MCF 10A (cell line): ENCODE measurements at places on chromosomes 16 and 17. TPM values are rescaled to one million over a fixed set of nuclear protein-coding genes. Genes with fewer than 3 reads are reported as not detected.

- no peak overlapping the region for H3K27ac ChIP-seq
- DNase-seq = no peak
- H3K4me3 ChIP-seq = no peak overlapping the region
- H3K27me3 ChIP-seq = no peaks in the 10 kb centered on the region
These were observed 99.5 kb upstream of the FA2H start for GRCh38 chr16:74874123-74874522.

The MPDU1 gene
- 52.0 and 56.5 TPM in 2 replicates for total RNA-seq

DNA sequence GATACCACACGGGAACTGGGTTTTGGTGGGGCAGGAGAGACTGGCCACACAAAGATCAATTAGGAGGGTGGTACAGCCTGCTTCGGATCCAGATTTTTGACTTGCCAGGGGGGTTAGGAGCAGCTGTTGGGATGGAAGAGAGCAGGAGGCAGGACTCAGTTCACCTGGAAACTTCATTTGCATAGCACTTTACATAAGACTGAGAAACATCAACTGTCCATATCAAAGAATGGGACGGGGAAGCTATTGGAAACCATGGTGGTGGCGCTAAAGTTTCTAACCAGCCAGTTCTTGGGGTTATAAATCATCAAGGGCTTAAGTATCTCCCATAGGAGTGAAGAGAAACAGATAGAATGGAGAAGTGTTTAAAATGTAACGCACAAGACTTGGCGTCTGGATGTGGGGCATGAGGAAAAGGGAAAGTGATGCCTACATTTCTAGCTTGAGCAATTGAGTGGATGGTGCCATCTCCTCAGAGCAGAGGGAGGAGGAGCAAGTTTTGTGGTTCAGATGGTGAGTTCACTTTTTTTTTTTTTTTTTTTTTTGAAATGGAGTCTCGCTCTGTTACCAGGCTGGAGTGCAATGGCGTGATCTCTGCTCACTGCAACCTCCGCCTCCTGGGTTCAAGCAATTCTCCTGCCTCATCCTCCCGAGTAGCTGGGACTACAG lies 6.4 kb upstream of the SRCAP start:
- H3K4me1 ChIP-seq = peaks cover 10% of the 10 kb centered on the region
- H3K27ac ChIP-seq = no peak overlapping the region
- no peak for DNase-seq
- peaks cover 2% of the 10 kb centered on the region for H3K36me3 ChIP-seq

The SYCE1L gene
- 9.0 and 12.2 TPM in 2 replicates for total RNA-seq

- peak overlapping the region; percentile 96 for H3K27ac ChIP-seq
- no peaks in the 10 kb centered on the region for H3K27me3 ChIP-seq
- DNase-seq = peak; percentile 21
- H3K4me3 ChIP-seq = peak overlapping the region; percentile 86
These were observed 740 bp upstream of the POLR3E start for GRCh38 chr16:22296225-22297113.

GRCh38 chr16:53266156-53266555 lies 168.1 kb upstream of the RBL2 start:
- no peaks in the 10 kb centered on the region for H3K27me3 ChIP-seq
- H3K36me3 ChIP-seq = peaks cover 47% of the 10 kb centered on the region
- no peak overlapping the region for H3K27ac ChIP-seq
- no peak for DNase-seq

DNA sequence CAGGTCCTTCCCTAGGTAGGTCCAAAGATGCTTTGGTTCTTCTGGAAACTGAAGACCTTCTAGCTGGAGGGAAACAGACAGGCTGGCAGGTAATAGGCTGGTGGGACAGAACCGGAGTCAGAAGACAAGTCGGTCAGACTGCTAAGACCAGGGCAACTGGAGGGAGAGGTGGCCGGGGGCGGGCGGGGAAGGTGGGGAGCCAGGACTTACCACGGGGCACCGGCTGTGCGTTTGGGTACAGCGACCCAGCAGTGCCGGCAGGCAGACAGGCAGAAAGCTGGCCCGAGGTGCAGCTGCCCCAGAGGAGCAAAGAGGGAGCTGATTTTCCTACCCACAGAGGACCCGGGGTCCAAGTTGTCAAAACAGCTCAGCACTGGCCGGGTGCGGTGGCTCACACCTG lies 575 bp downstream of the SLC52A1 start:
- H3K4me1 ChIP-seq = peaks cover 5% of the 10 kb centered on the region
- H3K36me3 ChIP-seq = peaks cover 6% of the 10 kb centered on the region
- no peak for DNase-seq
- no peak overlapping the region for H3K27ac ChIP-seq

The MYCBPAP gene
- total RNA-seq = 0.19 TPM in 1 of 2 replicates, not detected in the other

DNA sequence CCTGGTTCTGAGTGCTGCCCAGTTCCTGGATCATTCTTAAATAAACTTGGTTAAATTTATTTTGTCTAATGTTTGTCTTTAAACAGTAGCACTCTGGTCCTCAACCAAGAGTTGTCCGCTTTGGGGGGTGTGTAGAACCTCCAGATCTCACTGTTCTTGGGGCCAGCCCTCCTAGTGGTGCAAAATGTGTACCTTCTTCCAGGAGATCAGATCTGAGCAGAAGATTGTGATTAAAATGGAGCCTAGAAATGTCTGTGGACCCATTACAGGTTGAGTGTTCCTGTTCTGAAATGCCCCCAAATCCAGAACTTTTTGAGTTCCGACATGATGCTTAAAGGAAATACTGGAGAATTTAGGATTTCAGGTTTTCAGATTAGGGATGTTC lies 46.0 kb upstream of the CLEC18A start:
- H3K27ac ChIP-seq = no peak overlapping the region
- H3K27me3 ChIP-seq = no peaks in the 10 kb centered on the region
- H3K4me1 ChIP-seq = no peaks in the 10 kb centered on the region
- H3K36me3 ChIP-seq = peaks cover 12% of the 10 kb centered on the region
- H3K4me3 ChIP-seq = no peak overlapping the region
- DNase-seq = no peak

The ABCA6 gene
- total RNA-seq = 34.5 TPM in 2 replicates

The NFE2L1 gene
- total RNA-seq = 235 and 315 TPM in 2 replicates

The LHX1 gene
- not detected in 2 replicates for total RNA-seq

The DPEP3 gene
- not detected in 2 replicates for total RNA-seq

- no peaks in the 10 kb centered on the region for H3K36me3 ChIP-seq
- no peak for DNase-seq
- no peak overlapping the region for H3K27ac ChIP-seq
- no peak overlapping the region for H3K4me3 ChIP-seq
- no peaks in the 10 kb centered on the region for H3K4me1 ChIP-seq
These were observed 288.3 kb downstream of the CNTNAP4 start for GRCh38 chr16:76565542-76565941.

DNA sequence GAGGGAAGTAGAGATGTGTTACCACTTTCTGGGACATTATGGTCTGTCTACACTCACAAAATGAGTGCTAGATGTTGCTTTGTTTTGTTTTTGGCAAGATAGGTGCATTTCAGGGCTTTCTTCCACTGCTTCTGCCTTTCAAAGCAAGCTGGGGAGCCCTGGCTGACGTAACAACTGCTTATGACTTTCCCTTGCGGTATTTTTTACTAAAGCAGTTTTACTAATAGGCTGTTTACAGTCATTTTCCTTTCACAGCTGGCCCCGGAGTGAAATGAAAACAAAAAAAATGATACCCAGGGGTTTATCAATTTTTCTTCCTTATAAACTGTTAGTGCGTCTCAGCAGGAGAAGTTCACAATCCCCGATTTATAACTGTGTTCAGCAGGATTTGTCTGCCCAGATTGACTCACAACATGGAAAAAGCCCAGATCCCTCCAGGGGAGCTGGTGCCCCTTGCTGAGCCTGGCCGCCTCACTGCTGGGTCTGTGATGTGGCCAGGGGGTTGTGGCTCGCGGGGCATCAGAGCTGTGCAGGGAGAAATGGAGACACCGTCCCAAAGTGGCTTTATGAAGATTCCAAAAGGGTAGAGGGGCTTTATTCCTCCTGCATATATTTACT lies 184.4 kb upstream of the HS3ST3A1 start:
- no peaks in the 10 kb centered on the region for H3K4me1 ChIP-seq
- DNase-seq = no peak
- H3K36me3 ChIP-seq = no peaks in the 10 kb centered on the region
- no peaks in the 10 kb centered on the region for H3K27me3 ChIP-seq
- no peak overlapping the region for H3K4me3 ChIP-seq

DNA sequence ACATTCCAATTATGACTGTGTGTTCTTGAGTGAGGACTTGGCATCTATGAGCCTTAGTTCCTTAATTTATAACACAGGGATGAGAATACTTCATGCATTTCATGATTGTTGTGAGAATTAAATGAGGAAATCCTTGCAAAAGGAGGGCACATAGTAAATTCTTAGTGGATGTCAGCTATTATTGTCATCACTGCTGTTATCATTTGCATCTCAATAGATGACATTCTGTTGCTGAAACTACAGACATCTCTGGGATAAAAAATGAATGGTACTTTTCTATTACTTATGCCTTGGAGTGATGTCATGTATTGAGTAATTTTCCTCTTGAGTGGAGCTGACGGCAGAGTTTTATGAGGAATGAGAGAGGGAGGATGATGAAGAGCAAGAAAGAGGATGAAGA lies 184.4 kb upstream of the CDH11 start:
- no peaks in the 10 kb centered on the region for H3K27me3 ChIP-seq
- DNase-seq = no peak
- no peaks in the 10 kb centered on the region for H3K4me1 ChIP-seq

GRCh38 chr16:19583665-19584300 lies 28.3 kb downstream of the VPS35L start:
- H3K36me3 ChIP-seq = peaks cover 80% of the 10 kb centered on the region
- no peaks in the 10 kb centered on the region for H3K27me3 ChIP-seq
- H3K27ac ChIP-seq = no peak overlapping the region
- no peak overlapping the region for H3K4me3 ChIP-seq
- DNase-seq = peak; percentile 70
- H3K4me1 ChIP-seq = no peaks in the 10 kb centered on the region

The CES1 gene
- total RNA-seq = not detected in 2 replicates

GRCh38 chr17:28532050-28532960 lies 20.1 kb downstream of the UNC119 start:
- DNase-seq = no peak
- peaks cover 28% of the 10 kb centered on the region for H3K4me1 ChIP-seq
- H3K27me3 ChIP-seq = peaks cover 3% of the 10 kb centered on the region
- H3K4me3 ChIP-seq = no peak overlapping the region

- H3K4me3 ChIP-seq = no peak overlapping the region
- peak overlapping the region; percentile 43 for H3K27ac ChIP-seq
- H3K4me1 ChIP-seq = peaks cover 12% of the 10 kb centered on the region
- peak; percentile 74 for DNase-seq
- no peaks in the 10 kb centered on the region for H3K27me3 ChIP-seq
- peaks cover 96% of the 10 kb centered on the region for H3K36me3 ChIP-seq
These were observed 15.6 kb upstream of the PDK2 start for GRCh38 chr17:50079334-50080095.

The YPEL2 gene
- total RNA-seq = 1.9 and 2.1 TPM in 2 replicates

DNA sequence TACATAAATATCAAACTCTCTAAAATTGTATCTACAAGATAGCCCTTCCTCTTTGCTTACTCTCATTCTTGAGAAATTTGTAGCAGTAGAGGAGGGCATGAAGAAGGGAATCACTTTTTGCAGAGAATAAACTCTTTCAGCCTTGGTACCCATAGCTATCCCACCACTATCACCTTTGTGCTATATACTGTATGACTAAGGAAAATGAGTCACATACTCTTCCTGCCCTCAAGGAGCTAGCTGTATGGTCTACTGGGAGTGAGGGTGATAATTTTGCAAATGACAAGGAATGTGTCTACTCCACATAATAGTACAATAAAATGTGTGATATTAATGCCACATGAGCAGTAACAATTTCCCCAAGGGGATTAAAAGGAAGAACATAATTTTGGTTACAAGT lies 184.6 kb upstream of the WSB1 start:
- DNase-seq = no peak
- H3K36me3 ChIP-seq = no peaks in the 10 kb centered on the region
- no peaks in the 10 kb centered on the region for H3K27me3 ChIP-seq
- no peak overlapping the region for H3K4me3 ChIP-seq
- H3K27ac ChIP-seq = no peak overlapping the region

- no peak overlapping the region for H3K27ac ChIP-seq
- no peaks in the 10 kb centered on the region for H3K4me1 ChIP-seq
- DNase-seq = no peak
- no peak overlapping the region for H3K4me3 ChIP-seq
- peaks cover 1% of the 10 kb centered on the region for H3K36me3 ChIP-seq
These were observed 10.7 kb downstream of the C16orf95 start for GRCh38 chr16:87306516-87306915.

The DNAH2 gene
- total RNA-seq = 0.05 and 0.12 TPM in 2 replicates

- peaks cover 47% of the 10 kb centered on the region for H3K4me1 ChIP-seq
- H3K4me3 ChIP-seq = no peak overlapping the region
- H3K36me3 ChIP-seq = peaks cover 11% of the 10 kb centered on the region
- DNase-seq = no peak
- H3K27ac ChIP-seq = no peak overlapping the region
These were observed 45.0 kb downstream of the KANSL1 start for GRCh38 chr17:46148247-46148646.

GRCh38 chr16:54720259-54720658 lies 210.4 kb upstream of the IRX5 start:
- H3K4me3 ChIP-seq = no peak overlapping the region
- no peaks in the 10 kb centered on the region for H3K36me3 ChIP-seq
- DNase-seq = peak; percentile 3
- peak overlapping the region; percentile 7 for H3K27ac ChIP-seq

The PARD6A gene
- total RNA-seq = 3.2 and 4.5 TPM in 2 replicates

DNA sequence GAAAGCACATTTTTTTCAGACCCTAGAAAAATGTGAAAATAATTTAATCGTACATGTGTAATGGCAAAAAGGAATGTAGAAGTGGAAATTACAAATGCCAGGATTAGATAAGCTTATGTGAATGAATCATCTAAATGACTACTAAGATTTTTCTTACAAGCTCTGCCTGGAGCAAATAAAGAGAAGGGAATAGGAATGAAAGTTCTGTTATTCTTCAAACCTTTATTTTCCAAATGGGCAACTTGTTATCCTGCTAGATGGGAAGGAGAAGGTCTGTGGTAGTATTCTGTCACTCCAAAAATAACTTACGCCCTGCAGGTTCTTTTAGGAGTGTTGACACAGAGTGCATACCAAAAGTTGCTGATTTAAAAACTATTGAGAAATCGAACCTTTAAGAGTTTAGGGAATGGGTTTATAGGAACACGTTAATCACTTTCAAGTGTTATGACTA lies 9.7 kb downstream of the CTCF start:
- peaks cover 50% of the 10 kb centered on the region for H3K36me3 ChIP-seq
- peak overlapping the region; percentile 80 for H3K27ac ChIP-seq
- H3K27me3 ChIP-seq = no peaks in the 10 kb centered on the region
- H3K4me3 ChIP-seq = no peak overlapping the region
- peaks cover 8% of the 10 kb centered on the region for H3K4me1 ChIP-seq
- DNase-seq = peak; percentile 12

The KREMEN2 gene
- total RNA-seq = 0.42 TPM in 1 of 2 replicates, not detected in the other
